Stimulated activated CD8-positive, alpha-beta memory T cell treated with anti-CD3 and anti-CD28 coated beads, Interleukin-15, amount 100 ng/mL, for 1 hour (primary cell): ENCODE measurements at places on chromosomes 16 and 17.

DNA sequence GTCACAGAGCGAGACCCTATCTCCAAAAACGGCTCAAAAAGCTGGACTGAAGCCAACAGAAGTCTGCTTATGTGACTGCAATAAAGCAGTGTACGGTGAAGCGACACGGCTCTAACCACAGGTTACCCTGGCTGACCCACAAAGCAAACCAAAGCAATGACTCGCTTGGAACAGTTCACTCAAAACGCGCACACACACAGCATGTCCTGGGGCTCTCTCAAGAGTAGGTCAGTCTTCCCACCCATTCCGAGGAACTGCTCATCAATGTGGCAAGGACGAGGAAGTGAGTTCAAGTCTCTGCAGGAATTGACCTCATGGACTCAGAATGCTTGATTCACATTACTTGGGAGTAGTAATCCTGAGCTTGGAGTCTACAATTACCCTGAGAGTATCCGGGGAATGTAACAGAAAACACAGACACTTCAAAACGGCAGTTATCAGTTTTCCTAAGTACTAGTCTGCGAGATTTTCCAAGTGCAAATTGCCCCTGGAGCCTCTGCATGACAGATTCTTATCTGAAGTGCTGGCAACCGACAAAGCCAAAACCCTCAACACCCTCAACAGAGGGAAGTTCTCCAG is 25.4 kb downstream of the PELP1 start:
- DNase-seq: no peak

- DNase-seq: no peak
These were observed 5.1 kb downstream of the COPS3 start for GRCh38 chr17:17275971-17276370.

DNA sequence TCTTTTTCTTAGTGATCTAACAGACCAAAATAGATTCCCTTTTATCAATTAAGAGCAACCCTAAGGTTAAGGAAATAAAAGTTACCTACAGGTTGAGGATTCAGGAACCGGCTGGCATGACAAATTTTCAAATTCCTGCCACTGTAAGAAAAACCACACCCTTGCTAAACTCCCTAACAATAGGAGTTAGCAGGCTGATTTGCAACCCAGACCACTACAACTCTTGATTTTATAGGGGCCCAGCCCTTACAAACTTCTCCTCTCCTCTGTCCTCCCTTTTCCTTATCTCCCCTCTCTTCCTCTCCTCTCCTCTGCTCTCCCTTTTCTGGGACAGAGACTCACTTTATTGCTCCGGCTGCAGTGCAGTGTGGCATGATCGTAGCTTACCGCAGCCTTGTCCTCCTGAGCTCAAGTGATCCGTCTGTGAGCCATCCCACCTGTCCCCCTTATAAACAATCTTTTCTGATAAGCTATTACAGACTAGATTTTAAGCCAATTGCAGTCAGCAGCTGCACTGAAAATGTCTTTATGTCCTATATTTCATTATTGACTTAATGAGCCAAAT is 418.9 kb downstream of the CDH8 start:
- DNase-seq: no peak

DNA sequence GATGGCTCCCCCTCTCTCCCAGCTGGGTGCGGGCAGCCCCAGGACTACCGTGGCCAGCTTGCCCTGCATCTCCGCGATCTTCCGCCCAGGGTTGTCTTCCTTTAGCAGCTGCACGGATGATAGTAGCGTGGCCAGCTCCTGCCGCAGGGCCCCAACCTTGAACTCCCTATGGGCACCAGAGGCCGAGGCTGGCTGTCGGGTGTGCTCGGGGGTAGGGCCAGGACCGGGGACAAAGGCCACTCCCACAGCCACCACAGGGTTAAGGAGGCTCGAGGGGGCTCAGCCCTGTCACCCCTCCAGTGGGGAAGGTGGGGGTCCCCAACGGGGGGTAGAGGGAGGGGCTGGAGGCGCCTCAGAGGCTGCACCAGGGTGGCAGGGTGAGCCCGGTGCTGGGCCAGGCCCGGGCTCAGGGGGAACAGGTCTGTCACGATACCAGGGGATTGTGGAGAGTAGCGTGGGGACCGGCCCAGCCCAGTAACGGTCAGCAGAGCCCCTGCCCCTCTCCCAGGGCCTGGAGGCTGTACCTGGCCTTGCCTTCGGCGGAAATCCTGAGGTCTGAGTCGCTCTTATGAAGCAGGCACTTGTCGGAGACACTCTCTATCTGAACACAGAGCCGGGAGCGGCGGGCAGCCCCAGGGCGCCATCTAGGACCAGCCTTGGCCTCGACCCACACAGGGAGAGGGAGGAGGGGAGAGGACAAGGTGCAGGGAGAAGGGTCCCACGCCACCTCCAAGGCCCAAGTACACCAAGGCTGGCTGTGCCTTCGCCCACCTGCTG is 5.2 kb downstream of the PERCC1 start:
- no peak for DNase-seq

DNA sequence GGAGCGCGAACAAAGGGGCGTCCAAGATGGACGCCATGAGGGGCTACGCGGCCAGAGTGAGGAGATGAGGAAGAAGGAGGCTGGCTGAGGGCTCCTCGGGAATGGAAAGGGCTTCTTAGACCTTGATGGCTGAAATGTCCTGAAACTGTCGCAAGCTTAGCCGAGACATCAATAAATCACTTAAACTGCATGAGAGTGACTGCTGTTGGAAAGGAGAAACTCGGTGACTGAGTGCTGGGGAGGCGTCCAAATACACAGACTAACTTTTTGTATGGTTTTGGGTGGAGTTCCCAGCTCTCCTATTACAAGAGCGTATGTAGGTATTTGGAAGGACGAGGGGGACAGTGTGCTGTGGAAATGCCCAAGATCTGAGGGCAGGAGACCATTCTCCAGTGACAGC is 1.4 kb upstream of the GEMIN4 start:
- no peak for DNase-seq

- no peak for DNase-seq
These were observed 7.0 kb upstream of the OR2C1 start for GRCh38 chr16:3348547-3349167.

- no peak for DNase-seq
These were observed 24.0 kb downstream of the ZFHX3 start for GRCh38 chr16:73023752-73024570.

- no peak for DNase-seq
These were observed 5.6 kb upstream of the MPHOSPH6 start for GRCh38 chr16:82175627-82176026.

GRCh38 chr17:83024218-83024971 is 55.0 kb upstream of the METRNL start:
- no peak for DNase-seq

DNA sequence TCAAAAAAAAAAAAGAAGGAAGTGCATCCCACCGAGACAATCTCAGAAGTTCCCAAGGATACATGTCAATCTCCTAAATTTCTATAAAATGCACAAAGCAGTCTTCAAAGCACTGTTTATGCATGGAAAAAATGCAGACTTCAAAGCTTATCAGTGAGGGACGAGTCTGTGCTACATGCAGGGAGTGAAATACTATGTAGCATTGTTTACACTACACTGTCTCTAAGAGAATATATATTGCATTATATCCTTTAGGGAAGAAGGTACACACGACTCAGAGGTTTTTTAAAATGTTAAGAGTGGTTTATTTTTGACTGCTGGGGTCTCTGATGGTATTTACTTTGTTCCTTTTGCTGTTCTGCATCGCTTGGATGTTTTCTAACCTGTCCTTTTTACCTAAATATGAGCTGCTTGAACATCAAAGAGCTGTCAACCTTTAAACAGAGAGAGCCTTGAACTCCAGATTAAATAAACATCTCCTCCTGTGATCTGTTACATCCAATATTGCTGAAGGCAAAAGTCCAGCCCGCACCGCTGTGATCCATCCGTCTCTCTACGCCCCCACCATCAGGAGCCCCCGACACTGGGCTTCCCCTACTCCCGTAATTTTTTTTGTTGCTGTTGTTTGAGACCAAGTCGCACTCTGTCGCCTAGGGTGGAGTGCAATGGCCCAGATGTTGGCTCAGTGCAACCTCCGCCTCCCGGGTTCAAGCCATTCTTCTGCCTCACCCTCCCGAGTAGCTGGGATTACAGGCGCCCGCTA is 1.4 kb downstream of the FBXO31 start:
- DNase-seq: no peak

DNA sequence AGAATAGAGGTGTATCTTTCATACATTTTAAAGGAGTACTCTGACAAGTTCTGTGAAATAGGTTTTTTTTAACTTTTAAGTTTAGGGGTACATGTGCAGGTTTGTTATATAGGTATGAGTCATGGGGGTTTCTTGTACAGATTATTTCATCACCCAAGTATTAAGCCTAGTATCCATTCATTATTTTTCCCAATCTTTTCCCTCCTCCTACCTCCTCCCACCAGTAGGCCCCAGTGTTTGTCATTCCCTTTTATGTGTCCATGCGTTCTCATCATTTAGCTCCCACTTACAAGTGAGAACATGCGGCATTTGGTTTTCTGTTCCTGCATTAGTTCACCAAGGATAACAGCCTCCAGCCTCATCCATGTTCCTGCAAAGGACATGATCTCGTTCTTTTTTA is 175.5 kb downstream of the CYB561 start:
- DNase-seq: no peak

- DNase-seq: no peak
These were observed 13.5 kb downstream of the COL1A1 start for GRCh38 chr17:50187751-50188530.

GRCh38 chr17:81067391-81067811 is 32.5 kb downstream of the BAIAP2 start:
- no peak for DNase-seq

DNA sequence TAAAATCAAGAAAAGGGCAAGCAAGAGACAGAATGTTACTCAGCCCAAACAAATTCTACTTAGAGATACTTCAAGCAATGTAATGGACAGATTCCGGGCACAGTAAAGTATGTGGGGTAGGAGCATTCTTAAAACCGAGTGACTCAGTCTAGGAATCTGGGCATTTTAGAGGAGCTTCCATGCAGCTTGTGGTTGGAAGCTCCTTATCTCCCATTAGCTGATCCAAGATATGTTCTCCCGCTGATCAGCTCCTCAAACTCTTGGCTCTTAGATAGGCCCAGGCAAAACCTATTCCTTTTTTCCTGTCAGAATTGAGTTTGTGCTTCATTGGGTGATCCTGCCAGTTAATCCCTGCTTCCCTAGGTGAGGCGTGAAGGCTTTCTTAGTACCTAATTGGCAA is 303.3 kb downstream of the CEP112 start:
- no peak for DNase-seq

GRCh38 chr16:77220427-77220826 is 21.2 kb downstream of the SYCE1L start:
- DNase-seq: no peak

DNA sequence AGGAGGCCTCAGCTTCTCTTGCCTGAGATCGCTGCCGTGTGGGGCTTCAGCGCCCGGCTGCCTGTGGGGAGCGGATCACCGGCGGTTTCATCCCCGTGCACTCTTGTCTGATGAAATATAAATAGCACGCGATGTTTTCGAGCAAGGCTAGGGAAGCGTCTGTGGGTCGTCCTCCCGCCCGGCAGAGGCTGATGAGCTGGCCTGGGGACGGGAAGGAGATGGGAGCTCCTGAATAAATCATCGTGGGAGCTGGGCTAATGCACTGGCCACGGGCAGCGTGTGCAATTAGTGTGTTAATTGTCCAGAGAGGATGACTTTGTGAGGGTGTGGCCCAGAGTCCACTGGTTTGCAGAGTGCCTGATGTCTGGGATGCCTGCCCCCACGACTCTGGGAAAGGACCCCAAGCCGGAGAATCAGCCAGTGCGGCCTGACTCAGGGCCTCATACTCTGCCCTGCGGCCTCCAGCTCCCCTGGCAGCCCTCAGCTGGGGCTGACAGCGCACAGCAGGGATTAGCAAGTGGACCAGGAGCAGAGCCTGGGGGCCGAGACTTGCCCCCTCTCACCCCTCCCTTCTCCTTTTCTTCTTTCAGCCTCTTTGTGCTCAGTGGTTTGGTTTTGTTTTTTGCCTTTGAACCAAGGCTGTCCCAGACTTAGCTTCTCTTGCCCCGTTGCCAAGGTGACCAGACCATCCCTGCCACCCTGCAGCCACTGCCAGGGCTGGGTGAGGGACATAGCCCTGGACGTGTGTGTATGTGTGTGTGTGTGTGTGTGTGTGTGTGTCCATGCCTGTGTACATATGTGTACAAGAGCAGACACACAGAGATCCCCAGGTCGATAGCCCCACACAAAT is 21.4 kb downstream of the KCNJ12 start:
- no peak for DNase-seq

DNA sequence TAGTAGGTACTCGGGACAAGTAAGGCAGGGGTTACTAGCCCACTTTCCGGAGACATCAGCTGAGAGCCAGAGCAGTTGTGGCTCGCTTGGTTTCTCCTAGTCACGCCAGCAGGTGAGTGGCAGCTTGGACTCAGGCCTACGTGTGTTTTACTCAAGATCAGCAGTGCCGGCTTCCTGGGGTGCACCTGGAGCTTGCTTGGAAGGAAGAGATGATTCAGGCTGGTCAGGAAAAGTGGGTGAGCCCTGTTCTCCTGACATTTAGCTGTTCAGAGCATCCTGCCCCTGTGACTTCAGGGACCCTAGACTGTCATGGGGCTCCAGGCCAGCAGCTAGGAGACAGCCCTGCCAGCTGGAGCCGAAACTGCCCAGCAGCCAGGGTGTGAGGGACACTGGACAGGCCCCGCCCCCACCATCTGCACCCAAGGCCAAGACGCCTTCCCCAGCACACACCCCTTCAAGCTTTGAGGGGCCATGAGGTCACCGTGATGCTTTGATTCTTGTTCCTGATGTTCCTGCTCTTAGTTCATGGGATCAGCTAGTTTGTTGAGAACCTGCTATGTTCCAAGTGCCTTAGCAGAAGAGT is 238.0 kb upstream of the CIBAR2 start:
- DNase-seq: no peak

GRCh38 chr16:51313198-51313597 is 162.1 kb upstream of the SALL1 start:
- DNase-seq: no peak

GRCh38 chr17:47265983-47266541 is 12.4 kb downstream of the ITGB3 start:
- DNase-seq: no peak

DNA sequence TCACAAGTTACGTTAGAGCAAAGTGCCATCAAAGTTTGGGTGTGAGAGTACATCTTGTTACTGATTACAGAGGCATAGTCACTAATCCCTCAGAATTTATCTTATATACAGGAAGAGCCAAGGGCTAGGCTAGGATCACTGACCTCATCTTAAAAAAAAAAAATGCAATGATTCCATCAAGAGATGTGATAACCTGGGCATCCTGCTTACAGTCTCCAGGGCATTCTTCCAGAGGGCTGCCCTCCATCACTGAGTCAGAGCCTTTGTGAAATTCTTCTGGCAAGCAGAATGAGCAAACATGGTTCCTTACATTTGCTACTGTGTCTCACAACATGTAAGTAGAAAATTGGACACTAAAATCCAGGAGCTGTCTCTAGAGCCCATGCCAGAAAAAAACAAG is 410.6 kb downstream of the ZFHX3 start:
- no peak for DNase-seq
